ENCODE measurements at places on chromosomes 3 and 15.

DNA sequence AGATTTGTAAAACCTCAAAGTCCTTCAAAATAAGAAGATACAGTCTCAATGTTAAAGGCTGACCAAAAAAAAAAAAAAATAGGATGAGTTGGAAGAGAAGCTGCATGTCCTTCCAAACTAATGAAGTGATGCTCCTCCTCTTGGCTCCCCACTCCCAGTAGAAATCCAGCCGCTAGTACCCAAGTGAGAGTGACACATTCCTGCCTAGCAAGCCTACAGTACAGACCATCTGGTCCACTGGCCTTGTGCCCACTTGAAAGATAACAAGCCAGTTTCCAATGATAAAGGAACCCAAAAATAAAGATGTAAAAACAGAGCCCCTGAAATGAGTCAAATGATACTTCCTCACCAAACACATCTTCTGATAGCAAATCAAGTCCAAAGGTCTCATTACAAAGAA lies 258.7 kb upstream of the NSMCE3 start:
- no peak for DNase-seq

DNA sequence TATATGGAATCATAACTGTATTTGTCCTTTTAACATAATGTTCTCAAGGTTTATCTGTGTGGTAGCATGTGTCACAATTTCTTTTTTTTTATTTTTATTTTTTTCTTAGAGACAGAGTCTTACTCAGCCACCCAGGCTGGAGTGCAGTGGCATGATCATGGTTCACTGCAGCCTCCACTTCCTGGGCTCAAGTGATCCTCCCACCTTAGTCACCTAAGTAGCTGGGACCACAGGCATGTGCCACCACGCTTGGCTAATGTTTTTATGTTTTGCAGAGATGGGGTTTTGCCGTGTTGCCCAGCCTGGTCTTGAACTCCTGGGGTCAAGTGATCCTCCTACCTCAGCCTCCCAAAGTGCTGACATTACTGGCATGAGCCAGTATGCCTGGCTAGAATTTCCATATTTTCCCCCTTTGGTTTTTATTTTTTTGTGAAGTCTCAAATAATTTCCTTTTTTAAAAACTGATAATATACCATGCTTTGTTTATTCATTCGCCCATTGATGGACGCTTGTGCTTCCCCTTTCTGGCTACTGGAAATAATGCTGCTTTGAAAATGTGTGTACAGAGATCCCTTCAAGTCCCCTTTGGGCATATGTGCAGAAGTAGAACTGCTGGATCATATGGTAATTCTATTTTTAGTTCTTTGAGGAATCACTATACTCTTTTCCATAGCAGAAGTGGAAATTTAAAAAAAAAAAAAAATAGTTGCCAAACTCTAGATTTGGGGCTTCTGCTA lies 28.4 kb downstream of the TMEM40 start:
- DNase-seq: peak; percentile 53

DNA sequence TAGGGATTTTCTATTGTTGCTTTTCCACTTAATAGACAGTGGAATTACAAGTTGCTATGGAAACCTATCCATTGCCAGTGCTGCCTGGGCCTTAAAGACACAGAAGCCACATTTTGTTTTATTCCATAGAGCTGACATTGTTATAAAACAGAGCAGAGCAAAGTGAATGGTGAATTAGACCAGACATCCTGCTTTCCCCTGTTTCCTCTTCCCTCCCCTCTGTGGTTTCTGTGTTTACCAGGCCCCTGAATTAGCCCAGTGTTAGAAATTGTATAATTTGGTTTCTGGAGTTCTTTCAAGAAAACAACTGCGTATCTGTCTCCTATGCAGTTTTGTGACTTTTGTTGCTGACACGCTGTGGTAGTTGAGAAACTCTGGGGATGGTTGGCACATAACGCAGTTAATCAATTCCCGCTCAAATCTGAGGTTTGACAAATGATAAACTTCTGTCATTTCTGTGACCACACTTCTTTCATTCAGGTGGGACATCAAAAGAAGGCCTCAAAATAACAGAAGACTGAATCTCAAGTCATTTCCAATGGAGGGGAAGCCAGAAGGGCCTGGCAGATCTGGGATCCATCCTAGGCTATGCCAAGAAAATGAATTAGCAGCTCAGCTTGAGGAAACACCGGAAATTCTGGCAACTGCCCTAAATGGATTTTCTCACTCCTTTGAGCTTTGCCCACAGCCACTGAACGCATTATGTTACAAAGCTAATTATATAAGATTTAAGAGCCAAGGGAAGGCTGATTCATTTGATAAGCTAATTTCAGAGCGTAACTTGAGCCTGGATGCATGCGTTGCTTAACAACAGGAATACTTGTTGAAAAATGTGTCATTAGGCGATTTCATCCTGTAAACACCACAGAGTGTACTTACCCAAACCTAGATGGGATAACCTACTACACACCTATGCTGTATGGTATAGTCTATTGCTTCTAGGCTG lies 46.9 kb downstream of the NR1D2 start:
- DNase-seq: peak; percentile 45

DNA sequence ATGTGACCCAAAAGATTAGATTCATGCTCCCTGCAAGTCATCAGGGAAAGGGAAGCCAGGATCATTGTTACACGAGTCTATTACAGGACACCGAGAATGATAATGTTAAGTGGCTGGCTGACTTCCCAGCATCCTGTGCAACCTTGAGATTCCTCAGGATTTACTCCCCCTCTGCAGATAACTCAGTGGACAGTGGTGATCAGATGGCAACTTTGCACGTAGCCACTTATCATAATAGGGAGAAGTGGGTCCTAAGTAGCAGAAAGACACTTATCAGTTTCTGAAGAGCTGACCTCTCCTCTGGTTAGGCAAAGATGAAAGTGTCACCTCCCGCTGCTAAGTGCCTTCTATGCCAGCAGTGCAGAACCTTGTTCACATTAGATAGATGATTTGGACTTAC lies 6.7 kb upstream of the TMPRSS7 start:
- DNase-seq: no peak

- DNase-seq: no peak
These were observed 16.2 kb upstream of the DENND6A start for GRCh38 chr3:57709031-57709430.

Measured in EH (cell line).